ENCODE measurements at places on chromosomes 12 and 14.

DNA sequence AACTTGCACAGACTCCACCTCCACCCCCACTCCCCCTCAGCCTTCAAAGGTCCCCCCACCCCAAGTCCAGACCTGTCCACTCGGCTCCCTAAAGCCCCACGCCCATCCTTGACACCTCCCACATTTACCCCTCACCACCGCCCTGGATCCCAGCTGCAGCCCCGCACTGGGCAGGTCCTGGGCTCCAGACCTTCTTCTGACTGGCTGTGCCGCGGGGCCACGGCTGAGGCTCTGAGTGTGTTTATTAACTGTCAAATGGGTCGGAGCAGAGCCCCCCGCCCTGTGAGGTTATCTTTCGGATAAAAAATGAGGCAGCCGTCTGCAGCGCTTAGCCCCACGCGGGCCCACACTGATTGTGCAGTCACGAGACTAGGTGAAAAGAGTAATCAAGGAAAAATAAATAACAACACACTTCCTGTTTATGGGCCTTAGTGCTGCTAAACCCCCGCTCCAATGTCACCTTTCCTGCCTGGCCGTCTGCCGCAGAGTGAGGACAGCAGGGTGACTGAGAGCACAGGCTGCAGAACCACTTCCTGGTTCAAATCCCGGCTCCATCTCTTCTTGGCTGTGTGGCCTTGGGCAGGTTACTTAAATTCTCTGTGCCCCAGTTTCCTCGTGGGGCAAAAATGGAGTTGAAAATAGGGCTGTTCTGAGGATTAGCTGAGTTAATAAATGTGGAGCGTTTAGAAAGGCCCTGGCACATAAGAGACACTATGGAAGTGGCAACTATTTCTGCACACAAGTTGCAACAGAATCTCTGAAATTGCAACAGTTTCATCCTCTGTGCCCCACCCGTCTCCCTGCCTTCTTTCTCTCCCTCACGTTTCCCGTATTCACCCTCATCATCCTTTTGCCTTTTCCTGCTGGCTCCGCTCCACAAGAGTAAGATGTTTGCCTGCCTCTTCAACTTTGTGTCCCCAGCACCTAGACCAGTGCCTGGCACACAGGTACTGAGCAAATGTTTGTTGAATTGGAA, 9.4 kb downstream of the SETD1B start:
- no peak for DNase-seq

DNA sequence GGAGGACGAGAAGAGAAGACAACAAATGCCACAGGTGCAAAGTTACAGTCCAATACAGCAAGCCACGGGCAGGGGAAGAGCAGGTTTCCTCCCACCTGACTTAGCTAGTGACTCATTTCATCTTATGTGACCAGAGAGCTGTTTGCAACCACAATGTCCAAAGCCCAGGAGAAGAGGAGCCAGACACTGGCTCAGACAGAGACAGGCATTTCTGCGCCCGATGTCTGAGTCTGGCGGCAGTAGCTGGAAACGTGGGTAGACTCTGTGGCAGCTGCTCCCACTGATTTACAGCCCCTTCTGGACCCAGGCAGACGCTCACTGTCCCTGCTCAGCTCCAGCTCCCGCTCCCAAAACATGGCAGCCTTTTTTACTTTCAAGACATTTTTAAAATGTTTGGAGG, 60.0 kb downstream of the CHGA start:
- DNase-seq, result no peak

DNA sequence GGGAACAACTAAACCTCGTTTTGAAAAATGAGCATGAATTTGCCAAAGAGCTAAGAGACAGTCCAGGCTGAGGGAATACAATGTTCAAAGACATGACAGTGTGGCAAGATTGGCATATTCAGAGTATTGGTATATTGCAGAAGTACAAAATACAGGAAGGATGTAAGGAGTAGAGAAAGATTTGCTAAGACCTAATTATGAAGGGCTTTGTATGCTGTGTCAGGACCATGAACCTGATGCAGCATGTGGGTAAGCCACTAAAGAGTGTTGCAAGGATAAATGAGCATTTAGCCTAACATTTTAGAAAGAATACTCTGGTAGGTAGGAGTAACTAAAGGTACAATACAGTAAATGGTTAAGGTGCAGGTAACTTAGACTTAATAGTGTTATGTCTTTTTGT, 65.1 kb downstream of the KTN1 start:
- no peak for DNase-seq

- DNase-seq, result no peak
Observed at GRCh38 chr14:81589381-81590065, 55.9 kb upstream of the SEL1L start.

All from fibroblast of skin of right biceps (primary cell).